ENCODE measurements at places on chromosomes 13 and 19.

- DNase-seq: no peak
Measured at GRCh38 chr13:67489016-67489415, 258.9 kb upstream of the PCDH9 start.

DNA sequence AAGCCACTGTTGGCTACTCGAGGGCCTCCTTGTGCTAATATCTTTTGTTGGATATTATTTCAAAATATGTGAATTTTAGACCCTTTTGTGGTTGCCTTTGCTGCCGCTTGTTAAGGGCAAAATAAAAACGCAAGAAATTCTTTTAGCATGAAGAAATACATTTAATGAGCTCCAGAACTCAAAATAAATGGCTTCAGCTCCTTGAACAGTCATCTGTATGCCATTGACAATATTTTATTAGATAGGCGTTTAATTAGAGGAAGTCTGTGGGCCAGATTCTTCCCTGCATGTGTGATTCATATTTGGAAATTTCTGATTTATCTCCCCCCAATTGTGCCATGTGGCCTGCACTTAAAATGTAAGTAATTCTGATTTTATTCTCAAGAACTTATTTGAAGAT lies 177.2 kb downstream of the STK24 start:
- no peak for DNase-seq

- DNase-seq: no peak
Measured at GRCh38 chr13:36998624-36999041, 507 bp downstream of the ALG5 start.

DNA sequence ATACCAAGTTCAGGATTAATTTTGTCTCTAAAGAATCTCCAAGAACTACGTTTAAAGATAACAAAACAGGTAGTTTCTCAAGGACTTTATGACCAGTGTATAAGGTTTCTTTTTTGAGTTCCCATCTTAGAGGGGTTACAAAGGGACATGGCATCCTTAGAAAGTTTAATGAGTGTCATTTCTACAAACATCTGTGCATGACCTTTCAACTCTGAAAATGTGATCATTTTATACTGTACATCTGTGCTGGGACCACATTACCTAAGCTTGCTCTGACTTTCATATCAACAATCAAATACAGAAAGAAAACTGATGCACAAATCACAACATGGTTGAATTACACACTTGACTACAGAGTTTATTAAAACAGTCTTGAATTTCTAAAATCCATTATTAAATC lies 37.1 kb downstream of the KLF12 start:
- DNase-seq: no peak

DNA sequence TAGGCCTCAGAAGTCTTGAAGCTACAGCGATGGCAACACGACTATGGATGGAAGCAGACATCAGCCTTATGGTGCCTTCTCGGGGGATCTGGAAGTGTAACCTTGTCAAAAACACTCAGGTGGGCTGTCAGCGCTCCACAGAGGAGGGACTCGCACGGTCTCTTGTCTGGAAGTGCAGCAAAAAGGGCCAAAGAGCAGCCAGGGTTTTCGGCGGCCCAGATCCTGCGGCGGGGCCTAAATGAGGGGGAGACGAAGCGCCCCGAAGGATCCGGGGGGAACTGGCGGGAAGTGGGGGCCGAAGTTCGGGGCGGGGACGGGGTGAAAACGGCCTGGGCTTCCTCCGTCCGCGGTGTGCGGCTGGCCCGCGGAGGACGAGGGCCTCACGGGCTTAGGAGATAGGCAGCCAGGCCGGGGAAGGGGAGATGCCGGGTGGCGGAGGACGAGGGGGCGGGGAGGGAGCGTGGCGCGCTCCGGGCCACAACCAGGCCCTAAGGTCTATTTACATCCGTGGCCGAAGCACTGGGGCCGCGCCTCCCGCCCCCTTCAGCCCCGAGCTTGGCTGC lies 637 bp downstream of the RANBP3 start:
- no peak for DNase-seq

GRCh38 chr19:378706-379105 lies 30.2 kb downstream of the C2CD4C start:
- DNase-seq: no peak

- no peak for DNase-seq
Measured at GRCh38 chr13:51980908-51981307, 30.3 kb downstream of the ATP7B start.

DNA sequence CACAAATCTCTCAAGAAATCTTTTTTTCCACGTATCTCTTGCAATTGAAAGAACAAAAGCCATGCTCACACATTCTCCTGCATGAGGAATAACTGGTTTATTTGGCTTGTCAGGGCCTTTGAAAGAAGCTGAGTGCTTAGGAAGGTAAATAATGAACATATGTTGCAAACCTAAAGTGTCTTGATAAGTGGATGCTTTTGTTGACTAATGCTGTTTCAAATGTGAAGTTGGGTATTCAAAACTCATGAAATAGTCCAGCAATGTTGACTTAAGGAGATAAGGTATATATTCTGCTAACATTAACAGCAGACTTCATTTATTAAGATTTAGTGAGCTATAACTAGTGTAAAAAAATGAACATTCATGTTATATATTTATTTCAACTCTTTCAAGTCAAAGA lies 1792.7 kb upstream of the MIR17HG start:
- DNase-seq: no peak

- no peak for DNase-seq
Measured at GRCh38 chr19:29634423-29635130, 28.5 kb downstream of the POP4 start.

DNA sequence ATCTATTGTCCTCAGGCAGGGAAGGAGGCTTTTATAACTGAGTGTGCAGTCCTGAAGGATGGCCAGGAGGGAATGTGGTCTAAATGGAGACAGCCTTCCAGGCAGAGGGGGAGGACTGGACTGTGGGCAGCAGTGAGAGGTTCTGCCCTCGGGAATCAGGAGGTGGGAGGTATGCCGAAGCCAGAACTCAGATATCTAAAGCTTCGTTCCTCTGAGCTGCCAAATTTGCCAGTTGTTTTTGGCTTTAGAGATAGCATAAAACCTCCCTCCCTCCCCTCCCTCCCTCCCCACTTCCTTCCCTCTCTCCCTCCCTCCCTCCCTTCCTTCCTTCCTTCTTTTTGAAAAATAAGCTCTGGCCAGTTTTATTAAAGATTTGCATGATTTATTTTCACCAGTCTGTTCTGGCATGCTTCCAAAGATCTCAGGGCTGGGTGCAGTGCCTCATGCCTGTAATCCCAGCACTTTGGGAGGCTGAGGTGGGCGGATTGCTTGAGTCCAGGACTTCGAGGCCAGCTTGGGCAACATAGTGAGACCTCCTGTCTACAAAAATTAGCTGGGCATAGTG lies 2.4 kb downstream of the MEDAG start:
- no peak for DNase-seq

DNA sequence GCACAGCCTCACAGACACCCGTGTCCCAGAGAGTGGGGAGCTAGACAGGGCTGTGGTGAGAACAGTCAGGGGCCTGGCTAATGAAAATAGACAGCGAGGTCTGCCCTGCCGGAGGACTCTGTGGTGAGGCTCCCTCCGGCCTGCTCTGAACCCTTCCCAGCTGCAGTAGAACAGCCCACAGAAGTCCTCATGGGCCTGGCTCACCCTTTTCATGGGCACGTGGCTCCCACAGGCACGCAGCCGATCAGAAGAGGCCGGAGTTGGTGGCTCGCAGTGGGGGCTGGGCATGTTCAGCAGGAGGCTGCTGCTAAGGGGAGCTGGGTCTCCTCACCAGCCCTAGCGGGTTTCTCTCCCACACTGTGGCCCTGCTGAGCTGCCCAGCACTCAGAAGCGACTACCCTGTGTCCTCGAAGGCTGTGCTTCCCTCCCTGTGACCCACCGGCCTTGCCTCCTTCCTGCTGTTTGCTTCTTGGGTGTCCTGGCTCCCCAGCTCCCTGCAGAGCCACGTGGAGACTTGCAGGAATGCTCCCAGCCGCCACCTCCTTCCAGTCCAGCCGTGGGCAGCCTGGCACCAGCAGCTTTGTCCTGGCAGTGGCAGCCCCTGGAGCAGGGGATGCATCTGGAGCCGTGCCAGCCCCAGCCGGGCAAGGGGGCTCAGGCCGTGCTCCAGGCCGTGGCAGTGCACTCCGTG lies 138.7 kb downstream of the KDM4B start:
- no peak for DNase-seq

DNA sequence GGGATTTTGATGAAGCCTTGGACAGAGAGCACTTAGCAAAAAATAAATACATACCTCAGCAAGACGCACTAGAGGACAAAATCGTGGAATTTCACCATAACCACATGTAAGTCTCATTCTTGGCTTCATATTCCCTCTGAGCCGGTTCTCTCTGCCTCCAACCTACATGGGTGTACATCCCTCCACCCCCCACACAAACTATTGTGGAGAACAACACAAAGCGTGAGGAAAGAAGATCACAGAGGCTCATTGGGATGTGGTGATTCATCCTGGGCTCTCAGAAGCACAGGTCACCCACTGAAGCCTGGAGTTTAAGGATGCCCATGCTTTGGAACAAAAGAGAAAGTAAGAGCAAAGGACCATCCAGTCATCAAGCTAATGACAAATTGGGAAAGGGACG lies 192.2 kb downstream of the STK24 start:
- DNase-seq: no peak

DNA sequence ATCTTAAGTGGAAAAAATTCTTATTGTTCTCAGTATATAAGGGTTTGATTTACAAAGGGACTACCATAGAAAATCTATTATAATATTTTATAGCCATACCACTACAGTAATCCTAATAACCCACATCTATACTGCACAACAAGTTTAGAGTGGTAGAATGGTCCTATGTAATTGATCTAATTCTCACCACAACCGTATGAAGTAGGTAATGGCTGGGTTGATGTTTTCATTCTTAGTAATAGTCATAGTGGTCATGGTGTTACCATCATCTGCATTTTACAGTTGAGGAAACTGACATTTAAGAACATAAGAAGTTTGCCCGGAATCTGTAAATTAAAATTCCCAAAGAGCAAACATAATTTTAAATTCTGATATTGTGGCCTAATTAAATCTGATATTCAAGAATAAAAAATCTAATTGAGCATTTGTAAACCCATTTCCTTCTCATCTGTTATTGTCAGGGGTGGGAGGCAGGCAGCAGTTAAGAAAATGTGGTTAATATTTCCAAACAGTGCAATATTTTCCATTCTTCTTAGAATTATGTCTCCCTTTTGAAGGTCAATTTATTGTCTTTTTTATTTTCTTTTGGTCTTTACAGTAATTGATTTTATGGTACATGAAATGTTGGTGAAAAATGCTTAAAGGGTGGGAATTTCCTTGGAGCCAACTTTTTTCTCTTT lies 65.6 kb downstream of the DHRS12 start:
- DNase-seq: no peak

DNA sequence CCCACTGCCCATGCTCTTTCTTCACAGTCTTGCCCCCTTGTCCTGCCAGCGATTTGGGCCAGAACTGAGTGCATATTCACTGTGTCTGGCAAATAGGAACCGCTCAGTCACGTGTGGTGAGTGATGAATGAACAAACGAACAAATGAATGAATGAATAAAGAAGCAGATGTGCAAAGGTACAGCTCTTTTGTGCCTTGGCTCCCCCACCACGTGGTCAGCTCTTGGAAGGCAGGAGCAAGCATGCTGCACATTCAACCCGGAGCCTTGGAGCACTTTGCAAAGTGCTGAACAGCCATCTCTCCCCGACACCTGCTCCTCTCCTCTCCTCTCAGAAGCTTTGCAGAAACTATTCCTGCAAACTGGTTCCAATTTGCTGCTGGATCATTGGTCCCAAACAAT lies 52.4 kb downstream of the LATS2 start:
- no peak for DNase-seq

GRCh38 chr19:15304140-15304705 lies 28.1 kb downstream of the BRD4 start:
- DNase-seq: no peak

GRCh38 chr13:111590796-111591195 lies 270.4 kb downstream of the TEX29 start:
- no peak for DNase-seq

DNA sequence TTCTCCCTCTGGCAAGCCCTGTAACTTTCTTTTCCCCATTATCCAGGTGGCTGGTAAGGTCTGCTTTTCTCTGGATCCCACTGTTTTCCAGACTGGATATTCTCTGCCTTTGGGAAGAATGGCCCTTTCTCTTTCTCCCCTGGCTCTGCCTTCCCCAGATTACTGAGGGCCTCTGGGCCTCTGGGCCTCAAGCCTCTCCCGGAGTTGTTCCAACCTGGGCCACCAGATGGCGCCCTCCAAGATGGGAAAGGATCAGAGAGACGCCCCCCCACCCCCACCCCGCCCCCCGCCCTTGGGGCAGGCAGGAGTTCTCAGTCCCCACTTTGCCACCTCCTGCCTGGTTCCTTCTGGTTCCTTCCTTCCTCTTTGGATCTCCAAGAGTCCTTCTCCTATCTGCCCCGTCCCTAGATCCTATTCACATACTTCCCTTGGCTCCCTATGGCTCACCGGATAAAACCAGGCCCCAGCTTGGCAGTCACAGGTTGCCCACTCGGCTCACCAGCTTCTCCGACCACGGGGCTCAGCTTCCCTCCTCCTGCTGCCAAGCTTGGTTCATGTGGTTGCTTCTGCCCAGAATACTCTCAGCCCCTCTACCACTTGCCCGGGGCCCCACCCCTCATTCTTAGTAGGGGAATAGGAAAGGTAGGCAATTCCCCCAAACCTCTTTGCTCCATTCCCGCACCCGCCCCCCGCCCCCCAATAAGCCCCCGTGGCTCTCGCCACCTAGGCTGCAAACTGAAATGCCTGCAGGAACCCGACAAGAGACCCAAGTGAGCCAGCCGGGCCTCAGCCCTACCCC lies 13.1 kb downstream of the EPS8L1 start:
- DNase-seq: peak; percentile 85

- no peak for DNase-seq
Measured at GRCh38 chr19:4052993-4053422, 13.7 kb downstream of the ZBTB7A start.

- DNase-seq: peak; percentile 85
Measured at GRCh38 chr19:18279516-18280246, 1.7 kb downstream of the JUND start.

DNA sequence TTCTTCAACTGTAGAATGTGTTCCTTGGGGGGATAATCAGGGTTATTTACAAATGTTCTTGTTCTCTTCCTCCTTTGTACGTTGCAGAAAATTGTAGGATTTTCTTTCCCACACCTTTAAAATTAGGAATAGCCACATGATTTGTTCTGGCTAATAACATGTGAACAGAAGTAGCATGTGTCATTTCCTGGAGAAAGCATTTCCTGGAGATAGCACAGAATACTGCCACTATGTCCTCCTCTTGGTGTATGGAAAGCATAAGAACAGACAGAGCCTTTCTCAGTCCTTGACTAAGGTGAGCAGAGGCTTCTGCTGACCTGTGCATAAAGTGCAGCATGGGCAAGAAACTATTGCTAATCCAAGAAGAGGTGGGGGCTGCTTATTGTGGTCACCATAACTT lies 101.8 kb downstream of the FAM216B start:
- no peak for DNase-seq
